Fibroblast of skin of left biceps (primary cell): ENCODE measurements at places on chromosomes 13 and 19.

DNA sequence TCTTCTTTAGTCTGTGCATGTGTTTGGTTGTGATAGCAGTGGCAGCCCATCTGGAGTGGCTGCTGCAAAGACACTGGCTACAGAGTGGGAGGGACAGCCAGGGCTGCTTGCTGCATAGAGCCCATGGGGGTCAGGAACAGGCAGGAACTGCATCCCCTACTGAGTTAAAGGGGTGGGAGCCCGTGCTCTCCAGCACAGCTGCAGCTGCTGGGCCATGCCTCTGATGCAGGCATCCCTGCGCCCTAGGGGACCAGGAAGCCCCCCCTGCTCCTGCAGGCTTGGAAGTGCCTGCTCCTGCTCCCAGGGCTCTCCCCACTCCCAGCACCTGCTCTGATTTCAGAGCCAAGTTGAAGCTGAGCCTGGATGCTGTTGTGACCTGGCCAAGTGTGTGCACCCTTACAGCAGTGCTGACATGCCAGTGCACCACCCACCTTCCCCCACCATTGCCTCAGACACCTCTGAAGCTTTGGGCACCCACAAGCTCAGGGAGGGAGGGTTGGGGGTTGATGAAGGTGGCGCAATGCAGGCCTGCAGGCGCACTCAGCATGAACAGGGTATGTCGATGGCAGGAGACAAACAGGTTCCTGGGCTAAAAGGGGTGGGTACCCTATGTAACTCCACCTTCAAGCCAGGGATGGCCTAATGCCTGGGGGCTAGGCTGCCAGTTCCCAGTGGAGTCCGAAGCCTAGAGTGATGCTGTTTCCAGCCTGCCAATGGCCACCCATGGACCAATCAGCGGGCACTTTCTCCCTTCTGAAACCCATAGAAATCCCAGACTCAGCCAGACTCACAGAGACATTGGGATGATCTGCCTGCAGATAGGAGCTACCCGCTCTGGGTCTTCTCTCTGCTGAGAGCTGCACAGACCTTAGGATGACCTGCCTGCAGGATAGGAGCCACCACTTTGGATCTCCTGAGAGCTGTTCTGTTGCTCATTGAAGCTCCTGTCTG is 919.9 kb upstream of the MIR17HG start:
- DNase-seq = no peak

DNA sequence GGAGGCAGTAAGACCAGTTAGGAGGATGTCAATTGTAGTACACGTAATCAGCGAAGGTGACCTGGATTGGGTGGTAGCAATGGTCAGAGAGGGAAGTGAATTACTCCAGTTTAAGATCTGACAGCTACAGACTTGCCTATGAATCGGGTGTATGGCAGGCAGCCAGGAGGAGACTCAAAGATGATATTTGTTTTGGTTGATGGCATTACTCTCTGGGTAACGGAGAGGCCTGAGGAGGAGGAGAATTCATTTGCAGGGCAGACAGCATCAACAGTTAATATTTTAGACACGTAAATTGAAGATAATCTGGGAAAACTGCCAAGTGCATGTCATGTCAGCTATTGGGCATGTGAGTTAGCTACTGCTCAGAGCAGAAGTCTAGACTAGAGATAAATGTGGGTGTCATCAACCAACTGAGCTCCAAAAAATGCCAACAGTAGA is 109.2 kb downstream of the SGCG start:
- peak; percentile 15 for DNase-seq

- no peak for DNase-seq
Observed at GRCh38 chr19:49233163-49233562, 75.6 kb downstream of the TRPM4 start.

- no peak for DNase-seq
Observed at GRCh38 chr13:30346789-30347167, 39.4 kb upstream of the KATNAL1 start.

- DNase-seq = no peak
Observed at GRCh38 chr19:6500837-6501739, 1.0 kb downstream of the TUBB4A start.

DNA sequence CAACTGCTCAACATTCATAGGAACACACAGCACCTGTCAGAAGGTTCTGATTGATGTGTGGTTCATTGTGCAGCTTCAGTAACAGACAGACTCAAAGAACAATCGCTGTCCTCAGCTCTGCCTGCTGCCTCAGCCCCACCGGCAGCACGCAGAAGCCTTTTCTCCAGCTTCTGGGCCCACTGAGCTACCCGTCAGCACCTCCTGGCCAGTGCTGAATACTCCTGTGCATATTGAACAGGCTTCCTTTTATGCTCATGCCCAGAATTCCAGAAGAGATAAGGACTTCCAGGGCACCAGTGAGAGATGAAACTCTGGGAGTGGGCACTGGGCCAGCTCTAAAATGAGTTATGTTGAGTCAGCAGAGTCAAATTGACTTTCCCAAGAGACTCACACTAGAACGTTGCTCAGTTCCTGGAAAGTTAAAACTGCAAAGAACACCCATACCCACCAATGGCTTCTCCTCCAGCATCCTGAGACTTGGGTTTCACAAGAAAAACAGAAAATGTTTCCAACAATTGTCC is 119.3 kb downstream of the COL4A1 start:
- peak; percentile 46 for DNase-seq

DNA sequence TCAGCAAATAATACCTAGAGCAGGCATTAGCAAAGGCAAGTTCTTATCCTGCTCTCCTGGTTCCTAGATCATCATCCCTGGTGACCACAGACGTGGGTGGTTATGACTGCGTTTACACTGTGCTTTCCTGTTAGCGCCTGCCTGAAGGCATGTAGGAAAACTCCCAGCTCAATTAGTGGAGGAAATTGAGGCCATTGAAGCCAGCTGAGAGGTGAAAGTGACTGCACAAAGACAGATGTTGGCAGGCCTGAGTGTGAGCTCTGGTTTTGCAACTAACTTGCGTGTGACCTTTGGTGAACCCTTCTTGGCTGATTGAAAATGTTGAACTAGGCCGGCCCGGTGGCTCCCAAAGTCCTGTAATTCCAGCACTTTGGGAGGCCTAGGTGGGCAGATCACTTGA is 17.5 kb upstream of the NWD1 start:
- DNase-seq = no peak

DNA sequence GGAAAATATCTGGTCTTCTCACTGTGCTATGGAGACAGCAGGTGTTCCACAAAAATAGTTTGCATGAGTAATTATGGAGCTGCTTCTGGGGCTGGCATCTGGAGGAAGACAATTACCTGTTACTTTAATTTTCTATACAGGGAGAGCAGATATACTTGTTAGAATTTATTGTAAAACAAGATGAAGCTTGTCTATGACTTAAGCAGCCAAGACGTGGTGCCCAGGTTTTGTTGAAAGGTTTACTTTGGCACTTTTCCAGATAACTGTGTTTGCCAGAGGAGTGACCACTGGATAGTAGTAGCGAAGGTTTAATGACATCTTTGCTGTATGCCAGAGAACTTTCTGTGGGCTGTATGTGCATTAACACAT is 134.5 kb upstream of the KL start:
- no peak for DNase-seq

- DNase-seq = no peak
Observed at GRCh38 chr13:85536706-85537105, 262.5 kb downstream of the SLITRK6 start.
